ENCODE measurements at places on chromosomes 3 and 15.

GRCh38 chr3:107928084-107928445, 162.8 kb downstream of the CD47 start:
- DNase-seq, result no peak

DNA sequence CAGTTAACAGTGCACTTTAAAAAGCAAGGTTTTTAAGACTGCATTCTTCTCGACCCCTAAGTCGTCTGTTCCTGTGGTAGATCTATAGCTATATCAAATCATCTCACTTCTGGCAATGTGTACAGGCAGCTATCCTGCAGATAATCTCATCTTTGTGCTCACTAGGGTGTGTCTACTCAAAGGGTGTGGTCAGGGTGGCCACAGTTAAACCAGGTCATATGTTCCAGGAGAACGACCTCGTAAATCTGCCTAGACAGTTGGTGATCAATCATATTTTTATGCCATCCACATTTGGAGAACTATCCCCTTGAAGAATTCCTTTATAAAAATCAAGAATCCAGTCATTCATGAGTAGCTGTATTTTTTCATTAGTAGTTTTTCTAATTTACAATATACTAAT, 3.0 kb downstream of the VEPH1 start:
- no peak for DNase-seq

DNA sequence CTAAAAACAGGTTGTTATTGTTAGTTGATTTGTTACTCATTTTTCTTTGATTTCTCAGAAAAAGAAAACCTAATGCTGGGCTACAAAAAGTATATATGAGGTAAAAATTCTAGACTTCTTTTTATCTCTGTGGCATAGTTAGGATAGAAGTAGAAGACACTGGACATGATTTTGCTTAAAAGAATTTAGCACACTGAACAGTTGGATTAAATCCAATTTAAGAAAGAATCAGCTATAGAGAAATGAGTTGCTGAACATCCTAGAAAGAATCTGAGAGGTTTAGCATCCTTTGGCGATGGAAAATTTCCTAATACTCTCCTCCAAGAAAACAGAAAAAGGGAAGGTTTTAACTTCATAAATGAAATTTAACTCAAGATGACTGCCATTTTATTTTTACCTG, 259.7 kb downstream of the TBL1XR1 start:
- DNase-seq, result no peak

- no peak for DNase-seq
Observed at GRCh38 chr3:61960976-61961375, 399.6 kb downstream of the PTPRG start.

DNA sequence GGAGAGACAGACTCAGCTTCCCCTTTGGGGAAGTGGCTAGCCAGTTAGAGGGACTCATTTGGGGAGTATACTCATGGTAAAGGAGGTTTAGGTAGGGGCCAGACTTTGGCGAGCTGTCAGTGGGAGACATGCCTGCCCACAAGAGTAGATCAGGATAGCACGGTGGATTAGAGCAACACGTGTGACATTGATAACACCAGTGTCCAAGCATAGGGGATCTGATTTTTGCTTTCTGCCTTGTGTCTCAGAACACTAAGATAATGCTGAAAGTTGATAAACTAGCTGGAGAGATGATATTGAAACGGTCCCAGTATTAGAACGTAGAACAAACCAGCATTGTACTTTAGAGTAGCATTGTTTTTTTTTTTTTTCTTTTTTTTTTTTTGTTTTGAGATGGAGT, 25.9 kb downstream of the MAP6D1 start:
- no peak for DNase-seq

- DNase-seq, result no peak
Observed at GRCh38 chr3:185365291-185366073, 2.5 kb downstream of the MAP3K13 start.

DNA sequence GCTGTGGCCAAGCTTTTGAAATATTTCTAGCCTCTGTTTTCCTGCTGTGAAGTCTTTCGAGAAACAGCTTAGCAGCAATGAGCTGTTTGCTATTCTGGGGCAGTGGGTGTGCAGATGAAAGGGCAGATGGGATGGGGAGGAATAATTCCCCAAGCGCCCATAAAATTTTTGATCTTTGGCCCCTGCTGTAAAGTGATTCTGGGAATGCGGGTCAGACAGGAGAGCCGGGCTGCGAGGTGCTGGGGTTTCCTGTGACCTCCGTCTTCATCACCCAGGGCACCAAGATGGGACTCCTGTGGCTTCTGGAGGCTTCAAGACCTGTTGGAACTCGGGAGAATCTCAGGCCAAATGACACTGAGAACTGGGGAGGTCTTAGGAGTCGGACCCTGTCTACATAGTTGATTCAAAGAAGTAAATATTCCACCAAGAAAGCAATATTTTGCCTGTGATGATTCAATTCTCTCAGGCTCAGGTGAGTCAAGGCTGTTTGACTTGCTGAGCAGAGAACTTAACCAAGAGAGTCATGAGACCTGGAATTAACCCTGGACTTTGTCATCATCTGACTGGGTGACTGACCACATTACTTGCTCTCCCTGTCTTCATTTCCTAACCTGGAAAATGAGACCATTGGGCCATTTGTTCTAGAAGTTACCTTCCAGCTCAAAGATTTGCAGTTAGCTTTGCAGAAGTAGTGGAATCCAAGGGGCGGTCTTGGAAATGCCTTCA, 86.4 kb downstream of the POLR2M start:
- DNase-seq, result no peak

DNA sequence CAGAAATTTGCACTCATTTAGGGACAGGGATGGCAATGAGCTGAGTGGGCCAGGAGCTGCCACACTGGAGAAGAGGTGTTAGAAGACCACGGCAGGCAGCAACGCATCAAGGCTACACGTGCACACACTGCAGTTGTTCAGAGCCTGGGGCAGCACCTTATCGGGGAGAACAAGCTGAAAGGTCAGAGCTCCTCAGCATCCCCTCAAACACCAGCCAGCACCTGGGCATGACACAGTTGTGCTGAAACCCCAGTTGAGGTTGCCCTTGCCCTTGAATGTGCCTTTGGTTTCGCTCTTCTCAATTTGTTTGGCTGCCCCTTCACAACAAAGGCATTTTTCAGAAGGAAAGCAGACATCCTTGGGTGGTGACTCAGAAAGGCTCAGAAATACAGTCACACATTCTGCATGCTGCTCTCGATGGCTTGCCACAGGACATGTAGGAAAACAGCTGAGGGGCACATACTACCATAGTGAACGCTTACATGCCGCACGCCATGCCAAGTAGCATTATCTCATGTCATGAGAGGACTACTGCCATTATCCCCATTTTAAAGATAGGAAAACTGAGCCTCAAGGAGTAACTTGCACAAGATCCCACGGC, 57.6 kb downstream of the ST8SIA2 start:
- DNase-seq, result no peak

DNA sequence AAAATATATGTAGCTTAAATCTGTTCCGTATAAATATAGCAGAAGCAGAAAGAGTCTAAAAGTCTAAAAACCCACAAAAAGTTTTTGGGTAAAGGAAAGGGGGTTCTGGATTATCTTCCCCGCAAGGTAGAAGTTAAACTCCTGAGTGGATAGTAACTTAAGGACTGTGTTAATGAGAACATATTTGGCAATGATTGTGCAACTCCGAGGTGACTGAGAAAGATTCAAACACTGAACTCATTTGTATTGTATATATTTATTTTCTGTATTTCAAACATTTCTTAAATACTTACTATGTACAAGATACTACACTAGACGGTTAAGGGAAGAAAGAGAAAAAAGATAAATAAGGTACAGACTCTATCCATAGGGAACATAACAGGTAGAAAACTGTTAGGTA, 72.7 kb upstream of the PPIB start:
- no peak for DNase-seq

DNA sequence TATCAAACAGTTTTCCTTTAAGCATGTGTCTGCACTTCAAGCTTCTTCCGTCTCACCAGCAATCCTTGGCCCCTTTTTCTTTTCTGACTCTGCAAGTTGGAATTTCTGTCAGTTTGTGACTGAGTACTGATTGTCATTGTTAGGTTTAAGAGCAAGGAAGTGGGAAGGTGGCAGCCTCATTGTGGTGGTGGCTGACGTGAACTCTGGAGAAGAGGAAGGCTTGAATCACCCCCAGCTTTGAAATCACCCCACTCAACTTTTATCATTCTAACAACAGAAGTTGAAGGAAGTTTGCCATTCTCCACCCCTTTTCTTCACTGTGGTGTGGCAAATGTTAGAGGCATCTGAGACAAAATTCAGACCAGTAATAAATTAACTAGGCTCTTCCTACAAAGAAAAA, 231.6 kb upstream of the AGTR1 start:
- no peak for DNase-seq

GRCh38 chr15:56763141-56763895, 30.0 kb upstream of the ZNF280D start:
- DNase-seq, result no peak

- no peak for DNase-seq
Observed at GRCh38 chr3:106206613-106207012, 337.8 kb upstream of the CBLB start.

- DNase-seq, result no peak
Observed at GRCh38 chr15:29652595-29652994, 169.7 kb downstream of the TJP1 start.

DNA sequence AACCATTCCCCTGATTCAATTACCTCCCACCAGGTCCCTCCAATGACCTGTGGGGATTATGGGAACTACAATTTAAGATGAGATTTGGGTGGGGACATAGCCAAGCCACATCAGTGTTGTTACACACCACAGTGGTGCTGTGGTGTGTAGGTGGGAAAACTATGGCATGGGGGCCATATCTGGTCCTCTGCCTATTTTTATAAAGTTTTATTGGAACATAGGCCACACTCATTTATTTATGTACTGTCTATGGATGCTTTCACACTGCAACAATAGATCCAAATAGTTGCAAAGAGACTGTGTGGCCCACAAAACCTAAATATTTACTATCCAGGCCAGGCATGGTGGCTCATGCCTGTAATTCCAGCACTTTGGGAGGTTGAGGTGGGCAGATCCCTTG, 46.4 kb downstream of the FLNB start:
- DNase-seq, result no peak

- DNase-seq, result no peak
Observed at GRCh38 chr15:65751431-65751830, 40.7 kb downstream of the DENND4A start.

- no peak for DNase-seq
Observed at GRCh38 chr15:28904541-28905315, 19.0 kb downstream of the APBA2 start.

- no peak for DNase-seq
Observed at GRCh38 chr3:53795789-53796560, 50.2 kb downstream of the CHDH start.

GRCh38 chr3:127113571-127113891, 79.4 kb upstream of the PRR23E start:
- DNase-seq, result no peak

DNA sequence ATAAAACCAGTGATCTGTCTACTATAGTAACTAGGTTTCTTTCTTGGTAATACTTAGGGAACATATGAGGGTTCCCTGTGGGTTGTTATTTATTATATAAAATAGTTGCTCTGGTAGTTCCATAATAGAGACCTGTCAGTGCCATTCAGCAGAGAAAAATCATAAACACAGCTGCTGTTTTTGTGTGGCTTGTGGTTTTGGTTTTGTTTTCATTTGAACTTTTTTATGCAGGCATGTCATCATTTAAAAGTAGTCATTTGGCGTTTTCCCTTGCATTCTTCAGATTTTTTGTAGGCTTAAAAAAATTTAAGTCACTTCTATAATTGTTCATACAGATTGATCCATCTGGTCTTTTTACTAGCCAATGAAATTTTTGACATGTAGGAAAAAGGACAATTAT, 47.9 kb downstream of the PIK3CA start:
- no peak for DNase-seq

GRCh38 chr15:98955331-98955730, 52.3 kb downstream of the PGPEP1L start:
- DNase-seq, result no peak

- DNase-seq, result no peak
Observed at GRCh38 chr3:47475029-47475569, 642 bp downstream of the SCAP start.

GRCh38 chr15:41691471-41691870, 31.3 kb downstream of the MGA start:
- DNase-seq, result no peak

DNA sequence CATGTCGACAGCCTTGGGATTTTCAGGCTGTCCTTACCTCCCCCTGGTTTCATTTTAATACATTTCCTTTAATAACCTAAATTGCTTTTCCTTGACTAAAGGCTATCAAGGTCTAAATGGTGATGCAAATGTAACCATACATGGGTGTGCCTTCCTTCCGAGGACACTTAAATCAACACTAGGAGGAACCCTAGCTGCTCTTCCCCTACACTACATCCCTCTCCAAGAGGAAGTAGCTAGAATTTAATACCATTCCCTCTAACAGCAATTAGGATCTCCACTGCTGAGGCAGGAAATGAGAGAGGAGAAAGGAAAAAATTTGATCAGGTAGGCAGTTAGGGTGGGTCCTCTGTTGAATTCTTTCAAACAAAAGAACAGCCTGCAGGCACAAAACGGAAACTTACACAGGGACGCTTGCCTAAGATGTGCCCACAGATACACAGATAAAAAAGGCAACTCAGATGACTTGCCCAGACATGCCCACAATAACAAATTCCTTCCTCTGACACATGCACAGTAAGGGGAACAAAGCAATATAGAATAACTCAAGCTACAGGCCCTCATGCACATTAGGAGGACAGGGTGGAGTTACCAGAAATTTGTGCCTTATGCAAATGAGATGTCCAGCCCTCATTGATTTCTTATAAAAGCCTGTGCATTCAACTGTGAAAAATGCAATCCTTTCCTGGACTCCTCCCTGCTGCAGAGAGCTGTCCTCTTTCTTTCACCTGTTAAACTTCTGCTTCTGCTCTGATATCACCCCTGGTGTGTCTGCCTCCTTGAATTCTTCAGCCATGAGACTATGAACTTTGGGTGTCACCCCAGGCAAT, 1024.4 kb upstream of the CADM2 start:
- DNase-seq, result no peak

GRCh38 chr3:182914341-182914740, 66.0 kb downstream of the DCUN1D1 start:
- DNase-seq, result no peak

- DNase-seq, result no peak
Observed at GRCh38 chr15:73078722-73079121, 26.5 kb downstream of the NEO1 start.

DNA sequence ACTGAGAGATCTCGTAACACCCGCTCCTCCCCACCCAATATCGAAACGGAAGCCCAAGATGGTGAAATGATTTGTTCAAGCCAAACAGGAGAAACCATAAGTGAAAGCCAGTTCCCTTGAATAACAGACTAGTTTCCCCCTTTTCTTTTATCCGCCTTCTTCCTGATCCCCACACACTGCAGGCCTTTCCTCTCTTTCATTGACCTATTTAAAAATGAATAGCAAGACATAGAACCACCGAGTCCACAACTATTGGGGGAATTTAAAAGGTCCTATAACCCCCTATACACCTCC, 382 bp upstream of the COX17 start:
- DNase-seq, result no peak

GRCh38 chr3:175818811-175819464, 959.8 kb downstream of the NAALADL2 start:
- DNase-seq, result no peak

DNA sequence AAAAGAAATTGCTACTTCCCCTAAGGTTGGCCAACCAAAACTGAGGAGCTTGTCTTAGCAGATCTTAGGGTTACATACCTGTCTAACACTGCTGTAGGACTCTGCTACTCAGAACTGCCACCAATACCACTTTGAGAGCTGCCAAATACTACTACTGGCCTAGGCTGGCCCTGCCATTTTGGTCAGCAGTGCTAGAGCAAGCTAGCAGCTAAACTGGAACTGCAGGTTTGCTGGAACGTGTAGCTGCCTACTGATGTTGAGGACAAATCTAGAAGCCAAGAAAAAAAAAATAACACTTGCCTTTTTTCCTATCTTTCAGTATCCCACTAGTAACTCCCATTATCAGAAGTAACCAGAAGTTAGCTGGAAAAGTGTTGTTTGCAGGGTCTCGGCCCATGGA, 387.4 kb downstream of the RBMS3 start:
- no peak for DNase-seq
